HuH-7.5 (cell line): ENCODE measurements at places on chromosomes 4 and X.

- DNase-seq: peak; percentile 49
Observed at GRCh38 chr4:39528061-39528465, 824 bp upstream of the UGDH start.

- DNase-seq: no peak
Observed at GRCh38 chr4:5750946-5751665, 40.1 kb downstream of the EVC start.

GRCh38 chrX:19347916-19348315 is 4.2 kb downstream of the PDHA1 start:
- DNase-seq: no peak

DNA sequence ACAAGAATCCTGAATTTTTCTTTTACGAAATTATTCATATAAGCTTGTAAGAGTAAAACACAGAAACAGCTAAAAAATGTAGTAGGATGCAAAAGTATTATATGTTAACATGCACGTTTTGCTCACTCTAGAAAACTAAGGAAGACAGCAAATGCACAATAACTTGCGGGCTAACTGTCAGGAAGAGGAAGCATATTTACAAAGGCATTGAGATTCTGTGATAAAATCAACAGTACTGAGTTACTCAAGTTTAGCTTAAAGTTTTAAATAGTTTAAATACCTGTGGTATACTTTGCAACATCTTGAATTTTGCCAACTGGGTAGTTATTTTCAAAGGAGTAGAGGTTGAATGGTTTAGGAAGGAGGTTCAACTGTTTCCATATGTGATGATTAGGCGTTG is 37.0 kb downstream of the SH2D1A start:
- DNase-seq: no peak

- no peak for DNase-seq
Observed at GRCh38 chrX:9462456-9462855, 2.4 kb upstream of the TBL1X start.

DNA sequence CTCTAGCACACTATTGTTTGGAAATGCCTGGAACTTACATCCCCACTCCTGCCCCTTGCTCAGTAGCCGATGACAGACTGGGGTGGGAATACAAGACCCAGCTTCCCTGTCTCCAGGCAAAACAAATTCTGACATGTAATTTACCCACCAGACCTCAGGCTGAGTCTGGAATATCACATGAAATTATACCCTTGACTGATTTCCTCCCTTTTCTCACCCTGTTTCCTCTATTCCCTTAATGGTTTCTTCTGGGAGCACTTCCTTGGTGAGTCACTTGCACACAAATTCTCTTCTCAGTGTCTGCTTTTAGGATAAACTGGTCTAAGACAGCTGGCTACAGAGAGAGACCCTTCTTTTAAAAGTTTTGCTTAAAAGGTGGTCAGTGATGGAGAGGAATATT is 65.8 kb upstream of the DIPK2B start:
- DNase-seq: no peak

- DNase-seq: peak; percentile 61
Observed at GRCh38 chrX:103831803-103832544, at the start of gene RAB9B. RAB9B (minus strand) TSS chrX:103832257; CDS start chrX:103825784, 6,473 bp downstream.

- no peak for DNase-seq
Observed at GRCh38 chrX:130144509-130144908, 21.1 kb downstream of the AIFM1 start.

DNA sequence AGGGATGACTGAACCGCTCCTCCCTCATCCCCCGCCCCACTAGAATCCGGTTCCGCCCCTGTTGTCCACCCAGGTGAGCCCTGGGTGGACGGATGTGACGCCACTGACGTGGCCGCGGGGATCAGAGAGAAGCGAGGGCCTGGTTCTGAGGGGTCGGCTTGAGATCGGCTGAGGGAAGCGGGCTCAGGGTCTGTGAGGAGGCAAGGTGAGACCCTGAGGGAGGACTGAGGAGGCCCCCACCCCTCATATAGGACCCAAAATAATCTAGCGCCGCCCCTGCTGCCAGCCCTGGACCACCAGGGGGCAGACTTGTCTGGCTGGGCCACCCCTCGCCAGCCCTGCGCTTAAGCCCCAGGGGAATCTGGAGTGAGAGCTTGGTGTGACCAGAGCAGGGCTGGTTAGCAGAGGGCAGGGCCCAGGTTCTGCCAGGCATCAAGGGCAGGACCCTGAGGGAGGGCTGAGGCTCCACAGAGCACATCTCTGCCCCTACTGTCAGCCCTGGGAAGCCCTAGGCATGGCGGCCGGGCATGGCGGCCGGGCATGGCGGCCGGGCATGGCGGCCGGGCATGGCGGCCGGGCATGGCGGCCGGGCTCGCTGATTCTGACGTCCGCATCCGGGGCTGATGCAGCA is at the start of gene MAGEA8:
Gene MAGEA8 (plus strand): TSS at position 103 of the 631 bp plus-strand sequence. CDS start 3,090 bp downstream, outside the sequence.
- DNase-seq: no peak

DNA sequence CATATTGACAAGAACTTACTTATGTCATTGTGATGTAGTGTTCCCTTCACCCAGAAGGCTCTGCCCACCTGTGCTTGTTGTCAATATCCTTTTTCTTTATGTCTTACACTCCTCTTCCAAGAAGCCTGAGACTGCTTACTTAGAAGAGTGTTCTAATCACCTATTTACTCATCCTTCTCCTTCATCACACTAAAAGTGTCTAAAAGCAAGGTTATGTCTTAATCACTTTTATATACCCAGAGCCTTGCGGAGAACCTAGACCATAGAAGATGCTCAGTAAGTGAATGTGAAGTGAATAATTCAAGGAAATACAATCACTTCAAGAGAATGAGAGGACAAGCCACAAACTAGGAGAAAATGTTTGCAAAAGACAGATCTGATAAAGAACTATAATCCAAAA is 177.6 kb upstream of the S100G start:
- DNase-seq: no peak

- DNase-seq: no peak
Observed at GRCh38 chrX:50779694-50780093, 34.3 kb downstream of the SHROOM4 start.

DNA sequence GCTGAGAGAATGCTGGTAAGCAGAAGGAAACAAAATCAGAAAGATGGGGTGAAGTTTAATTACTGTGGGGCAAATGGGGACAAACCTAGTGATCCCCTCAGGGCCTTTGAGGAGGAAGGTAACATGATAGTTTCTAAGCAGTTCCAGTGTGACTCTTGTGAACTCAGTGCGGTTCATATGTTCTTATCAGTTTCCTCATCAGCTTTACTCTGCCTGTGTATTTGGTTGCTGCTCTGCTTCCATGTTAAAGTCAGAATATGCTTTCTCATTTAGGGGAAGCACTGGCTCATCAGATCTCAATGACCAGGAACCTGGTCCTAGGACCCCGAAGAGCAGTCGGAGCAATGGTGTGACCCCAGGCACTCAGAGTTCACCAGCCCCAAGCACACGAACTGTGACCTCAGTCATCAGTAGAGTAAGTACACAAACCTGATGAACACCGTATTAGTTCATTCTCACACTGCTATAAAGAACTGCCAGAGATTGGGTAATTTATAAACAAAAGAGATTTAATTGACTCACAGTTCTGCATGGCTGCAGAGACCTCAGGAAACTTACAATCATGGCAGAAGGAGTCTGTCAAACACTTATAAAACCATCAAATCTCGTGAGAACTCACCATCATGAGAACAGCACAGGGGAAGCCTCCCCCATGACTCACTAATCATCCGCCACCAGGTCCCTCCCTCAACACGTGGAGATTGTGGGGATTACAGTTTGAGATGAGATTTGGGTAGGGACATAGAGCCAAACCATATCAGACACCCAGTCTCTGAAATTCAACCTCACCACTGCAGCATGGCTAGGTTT is 83.0 kb downstream of the SYTL5 start:
- DNase-seq: no peak

DNA sequence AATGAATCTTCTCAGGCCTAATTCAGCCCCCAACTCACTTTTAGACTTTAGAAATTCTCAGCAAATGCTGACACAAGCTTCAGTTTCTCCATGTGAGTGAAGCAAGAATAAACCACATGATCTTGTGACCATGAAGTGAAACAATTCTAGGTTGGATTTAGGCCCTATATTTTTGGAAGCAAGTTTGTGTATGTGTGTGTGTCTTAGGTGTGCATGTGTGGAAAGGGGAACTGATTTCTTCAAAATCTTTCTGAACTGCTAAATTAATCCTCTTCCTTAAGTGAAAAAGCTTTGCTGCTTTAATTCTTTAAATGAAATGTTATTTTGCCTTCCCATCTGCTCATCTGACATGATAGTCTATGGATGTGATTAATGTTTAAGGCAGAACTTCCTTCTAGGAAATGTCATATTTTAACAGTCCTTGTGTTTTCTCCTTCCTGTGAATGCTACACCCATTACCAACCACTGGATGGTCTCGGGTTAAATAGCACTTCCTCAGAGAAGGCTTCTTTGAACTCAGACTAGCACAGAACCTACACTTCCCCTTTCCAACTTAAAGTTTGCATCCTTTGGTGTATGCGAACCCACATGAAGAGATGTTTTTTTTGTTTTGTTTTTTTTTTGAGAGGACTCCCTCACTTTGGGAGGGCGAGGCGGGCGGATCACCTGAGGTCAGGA is 1.2 kb upstream of the TMEM144 start:
- no peak for DNase-seq

GRCh38 chr4:55002431-55002830 is 123.0 kb downstream of the KDR start:
- no peak for DNase-seq

DNA sequence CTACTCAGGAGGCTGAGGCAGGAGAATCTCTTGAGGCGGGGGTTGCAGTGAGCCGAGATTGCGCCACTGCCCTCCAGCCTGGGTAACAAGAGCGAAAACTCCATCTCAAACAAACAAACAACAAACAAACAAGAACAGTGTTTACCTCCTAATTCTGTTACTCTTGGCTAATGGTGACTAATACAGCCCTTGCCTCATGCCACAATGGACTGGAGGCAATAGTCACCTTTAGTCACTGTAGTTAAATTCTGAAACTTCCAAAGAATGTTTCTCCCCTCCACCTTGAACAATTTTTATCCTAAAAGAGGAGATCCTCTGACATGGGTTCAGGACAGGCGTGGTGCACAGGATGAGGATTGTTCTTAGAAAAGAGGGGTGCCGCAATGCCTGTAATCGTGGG is 241.2 kb upstream of the CTSO start:
- no peak for DNase-seq

DNA sequence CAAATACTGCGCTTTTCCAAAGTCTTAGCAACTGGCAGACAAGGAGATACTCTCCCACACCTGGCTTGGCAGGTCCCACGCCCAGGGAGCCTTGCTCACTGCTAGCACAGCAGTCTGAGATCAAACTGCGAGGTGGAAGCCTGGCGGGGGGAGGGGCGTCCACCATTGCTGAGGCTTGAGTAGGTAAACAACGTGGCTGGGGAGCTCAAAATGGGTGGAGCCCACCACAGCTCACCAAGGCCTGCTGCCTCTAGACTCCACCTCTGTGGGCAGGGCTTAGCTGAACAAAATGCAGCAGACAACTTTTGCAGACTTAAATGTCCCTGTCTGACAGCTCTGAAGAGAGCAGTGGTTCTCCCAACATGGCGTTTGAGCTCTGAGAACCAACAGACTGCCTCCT is 23.0 kb upstream of the NFKB1 start:
- DNase-seq: no peak

- no peak for DNase-seq
Observed at GRCh38 chrX:46325312-46325877, 219.8 kb downstream of the ZNF674 start.

DNA sequence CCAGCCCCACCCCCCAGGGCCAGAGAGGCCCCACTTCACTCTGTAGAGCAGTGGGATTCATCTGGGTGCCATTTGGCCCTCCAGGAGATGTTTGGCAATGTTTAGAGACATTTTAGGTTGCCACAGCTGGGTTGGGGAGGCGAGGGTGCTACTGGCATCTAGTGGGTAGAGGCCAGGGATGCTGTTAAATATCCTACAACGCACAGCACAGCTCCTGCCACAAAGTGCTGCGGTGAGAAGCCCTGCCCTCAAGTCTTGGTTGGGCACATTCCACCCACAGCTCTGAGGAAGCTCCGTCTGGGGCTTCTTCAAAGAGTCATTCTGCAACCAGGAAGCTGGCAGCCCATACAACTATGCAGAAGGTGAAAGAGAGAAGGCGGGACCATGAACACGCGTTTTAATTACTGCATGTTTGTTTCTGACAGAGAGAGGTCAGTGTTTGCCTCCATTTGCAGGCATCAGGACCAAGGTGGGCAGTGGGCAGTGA is 48.1 kb upstream of the FAM9C start:
- DNase-seq: no peak

DNA sequence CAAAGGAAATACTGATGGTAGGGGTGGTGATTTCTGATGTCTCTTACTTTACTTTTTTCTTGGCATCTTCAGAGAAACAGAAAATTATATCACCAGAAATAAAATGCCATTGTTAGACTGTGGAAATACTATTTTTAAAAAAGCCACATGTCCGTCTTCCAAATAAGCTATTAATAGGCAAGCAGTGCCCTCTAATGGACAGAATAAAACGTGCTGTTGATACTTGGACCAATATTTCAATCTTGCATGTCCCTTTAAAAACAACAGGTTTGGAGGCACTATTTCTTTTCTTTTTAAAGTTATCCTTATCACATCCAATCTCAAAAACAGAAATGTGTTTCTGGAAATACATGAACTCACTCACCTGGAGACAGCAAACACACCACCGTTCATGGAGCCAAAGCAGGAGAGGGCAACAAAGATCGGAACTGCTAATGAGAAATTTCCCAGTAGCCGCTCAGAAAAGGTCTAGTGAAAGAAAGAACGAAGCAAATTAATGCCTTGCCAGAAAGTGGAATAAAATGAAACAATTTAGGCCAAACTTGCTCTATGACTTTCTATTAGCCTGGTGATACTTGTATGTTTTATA is 59.2 kb downstream of the SLC7A11 start:
- DNase-seq: no peak

DNA sequence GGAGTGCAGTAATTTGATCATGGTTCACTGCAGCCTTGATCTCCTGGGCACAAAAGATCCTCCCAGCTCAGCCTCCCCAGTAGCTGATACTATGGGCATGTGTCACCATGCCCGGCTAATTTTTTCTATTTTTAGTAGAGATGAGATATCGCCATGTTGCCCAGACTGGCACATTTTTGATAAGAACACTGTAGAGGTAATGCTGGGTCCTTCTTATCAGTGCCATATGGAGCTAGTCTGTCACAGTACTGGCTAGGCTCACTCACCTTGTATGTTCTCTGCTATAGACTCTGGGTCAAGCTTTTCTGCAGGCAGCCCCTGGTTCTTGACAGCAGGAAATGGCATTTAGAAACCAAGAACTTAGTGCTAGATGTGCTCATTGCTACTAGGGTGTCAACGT is 53.9 kb downstream of the BCOR start:
- DNase-seq: no peak

GRCh38 chr4:143586080-143586479 is 72.6 kb downstream of the SMARCA5 start:
- DNase-seq: no peak

GRCh38 chr4:119833611-119834010 is 205.0 kb upstream of the PDE5A start:
- DNase-seq: no peak

- no peak for DNase-seq
Observed at GRCh38 chr4:77376788-77377460, 219.9 kb downstream of the CCNG2 start.

DNA sequence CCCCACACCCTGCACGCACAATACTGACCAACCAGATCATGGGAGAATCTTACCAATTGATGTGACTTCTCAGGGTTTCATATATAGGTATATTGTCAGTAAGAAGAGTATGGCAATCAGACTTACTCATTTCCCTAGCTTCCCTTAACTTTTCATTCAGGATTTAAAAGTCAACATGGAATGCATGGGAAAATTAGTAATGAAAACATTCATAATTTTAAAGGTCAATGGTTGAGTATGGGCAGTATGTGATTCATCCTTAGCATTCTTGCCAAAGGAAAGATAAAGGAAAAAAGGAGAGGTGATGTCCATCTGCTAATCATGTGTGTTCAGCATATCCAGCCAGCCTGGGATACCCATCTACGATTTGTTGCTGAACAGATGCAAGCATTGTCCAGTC is 4.0 kb downstream of the DIPK2B start:
- DNase-seq: no peak
